ENCODE measurements at places on chromosomes 5 and 9. TPM values are rescaled to one million over a fixed set of nuclear protein-coding genes. Genes with fewer than 3 reads are reported as not detected.

- H3K36me3 ChIP-seq: no peaks in the 10 kb centered on the region
- H3K4me1 ChIP-seq: no peaks in the 10 kb centered on the region
- DNase-seq: no peak
- no peak overlapping the region for H3K27ac ChIP-seq
- no peak overlapping the region for H3K4me3 ChIP-seq
These were observed 26.6 kb downstream of the WNT8A start for GRCh38 chr5:138110266-138110963.

DNA sequence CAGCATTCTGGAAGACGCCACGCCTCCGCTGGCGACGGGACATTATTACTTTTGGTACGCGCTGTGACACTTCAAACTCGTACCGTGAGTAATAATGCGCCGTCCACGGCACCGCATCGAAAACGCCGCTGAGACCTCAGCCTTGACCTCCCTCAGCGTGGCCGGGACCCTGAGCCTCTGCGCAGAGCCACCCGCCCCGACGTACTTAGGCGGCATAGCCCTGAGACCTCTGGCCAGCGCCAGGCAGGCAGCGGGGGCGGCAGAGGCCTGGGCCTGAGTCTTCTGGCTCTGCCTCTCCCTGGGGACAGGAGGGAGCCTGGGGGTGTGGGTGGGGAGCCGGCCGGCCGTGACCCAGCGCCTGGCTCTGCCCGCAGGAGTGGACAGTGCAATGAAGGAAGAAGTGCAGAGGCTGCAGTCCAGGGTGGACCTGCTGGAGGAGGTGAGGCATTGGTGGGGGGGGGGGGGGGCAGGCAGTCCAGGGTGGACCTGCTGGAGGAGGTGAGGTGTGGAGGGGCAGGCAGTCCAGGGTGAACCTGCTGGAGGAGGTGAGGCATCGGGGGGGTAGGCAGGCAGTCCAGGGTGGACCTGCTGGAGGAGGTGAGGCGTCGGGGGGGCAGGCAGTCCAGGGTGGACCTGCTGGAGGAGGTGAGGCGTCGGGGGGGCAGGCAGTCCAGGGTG is 8.0 kb downstream of the EGFL7 start:
- DNase-seq: no peak
- no peak overlapping the region for H3K27ac ChIP-seq
- H3K4me3 ChIP-seq: no peak overlapping the region
- no peaks in the 10 kb centered on the region for H3K27me3 ChIP-seq
- no peaks in the 10 kb centered on the region for H3K4me1 ChIP-seq
- no peaks in the 10 kb centered on the region for H3K36me3 ChIP-seq

- H3K27me3 ChIP-seq: no peaks in the 10 kb centered on the region
- no peak overlapping the region for H3K4me3 ChIP-seq
- H3K27ac ChIP-seq: no peak overlapping the region
- H3K36me3 ChIP-seq: peaks cover 19% of the 10 kb centered on the region
- peaks cover 50% of the 10 kb centered on the region for H3K4me1 ChIP-seq
These were observed 16.7 kb downstream of the SYK start for GRCh38 chr9:90818279-90818678.

DNA sequence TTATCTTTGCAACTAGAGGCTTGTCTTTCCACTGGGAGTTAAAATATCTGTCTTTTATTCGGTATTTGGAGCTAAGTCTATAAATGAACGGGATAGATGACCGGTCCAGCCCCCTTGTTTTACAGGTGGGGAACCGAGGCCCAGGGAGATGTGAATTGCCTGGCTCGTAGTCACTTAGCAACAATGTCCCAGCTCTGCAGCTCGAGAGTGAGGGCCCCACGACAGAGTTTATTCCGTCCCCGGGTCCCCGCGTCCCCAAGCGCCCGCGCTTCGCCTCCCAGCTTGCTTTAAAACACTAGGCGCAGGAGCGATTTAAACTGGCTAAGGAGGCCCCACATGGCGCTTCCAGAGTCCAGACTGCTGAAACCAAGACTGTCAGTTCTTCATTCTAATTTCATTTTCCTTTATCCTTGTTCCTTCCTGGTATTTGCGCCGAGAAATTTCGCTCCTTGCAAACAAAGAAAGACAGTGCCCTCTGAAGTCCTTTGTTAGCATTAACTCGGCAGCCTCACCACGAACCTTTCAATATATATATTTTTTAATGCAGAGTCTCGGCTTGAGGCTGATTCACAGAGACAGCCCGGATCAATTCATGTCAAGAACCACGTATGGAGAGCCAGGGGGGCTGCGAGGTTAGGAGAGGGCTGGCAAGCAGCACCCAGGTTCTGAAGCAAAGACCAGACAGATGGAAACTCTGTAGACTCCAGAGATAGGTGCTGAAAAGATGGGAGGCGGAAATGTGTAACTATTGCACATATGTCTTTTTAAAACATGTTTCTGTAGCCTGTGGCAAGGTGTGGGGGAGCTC is 1.4 kb upstream of the ENC1 start:
- no peaks in the 10 kb centered on the region for H3K27me3 ChIP-seq
- H3K4me3 ChIP-seq: peak overlapping the region; percentile 89
- no peak overlapping the region for H3K27ac ChIP-seq
- peaks cover 37% of the 10 kb centered on the region for H3K4me1 ChIP-seq
- H3K36me3 ChIP-seq: no peaks in the 10 kb centered on the region

LAMC3 gene
- total RNA-seq: not detected

Data from natural killer cell treated with Interleukin-12 subunit alpha and Interleukin-12 subunit beta and Interleukin-15 and Interleukin-18, amount 100 ng/mL, for 72 hours (primary cell).